ENCODE measurements at places on chromosomes 7 and 10. TPM values are rescaled to one million over a fixed set of nuclear protein-coding genes. Genes with fewer than 3 reads are reported as not detected.

Gene HHEX
- 3.1 TPM for total RNA-seq

Gene CYP3A7
- not detected for total RNA-seq

Gene ZNF239
- total RNA-seq, result 1.8 TPM

Gene CFAP70
- 0.18 TPM for total RNA-seq

Gene NUTM2D
- total RNA-seq, result 1.4 TPM

Gene HYAL4
- total RNA-seq, result not detected

Gene PCBD1
- total RNA-seq, result 13.5 TPM

Gene SPDYE9
- not detected for total RNA-seq

Measured in cardiac atrium fibroblast (primary cell).